ENCODE measurements at places on chromosomes 7 and 10.

DNA sequence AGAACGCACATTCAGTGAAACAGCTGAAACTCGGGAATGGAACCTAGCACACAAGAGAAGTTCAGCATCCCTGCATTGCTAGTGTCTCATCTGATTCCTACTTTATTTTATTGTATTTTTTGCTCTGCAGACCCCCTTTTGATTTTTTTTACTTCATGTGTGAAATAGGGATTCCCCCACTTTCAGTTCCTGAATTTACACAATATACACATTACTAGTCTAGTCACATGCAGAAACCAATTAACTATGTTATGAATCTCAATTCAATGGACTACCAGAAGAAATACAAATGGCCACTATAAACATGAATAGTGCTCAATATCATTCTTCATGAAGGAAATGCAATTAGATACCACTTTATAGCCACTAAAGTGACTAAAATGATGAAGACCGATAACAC, 386.1 kb upstream of the COBL start:
- no peak for DNase-seq

DNA sequence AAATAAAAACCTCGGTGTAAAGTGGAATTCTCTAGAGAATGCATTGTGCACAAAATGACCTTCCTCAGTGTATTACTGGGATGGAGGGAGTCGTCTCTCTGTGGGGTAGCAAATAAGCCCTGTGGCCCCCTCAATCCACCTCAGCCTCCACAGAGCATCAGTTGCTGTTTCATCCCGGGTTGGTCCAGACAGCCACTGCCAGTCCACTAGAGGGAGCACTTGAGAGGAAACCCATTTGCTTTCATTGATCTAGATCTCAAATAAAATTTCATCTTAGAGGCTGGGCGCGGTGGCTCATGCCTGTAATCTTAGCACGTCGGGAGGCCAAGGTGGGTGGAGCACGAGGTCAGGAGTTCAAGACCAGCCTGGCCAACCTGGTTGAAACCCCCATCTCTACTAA, 1128.7 kb downstream of the CNTNAP2 start:
- no peak for DNase-seq

GRCh38 chr7:38294926-38295325, 21.5 kb upstream of the TARP start:
- DNase-seq, result no peak

- DNase-seq, result no peak
These were observed at the start of gene MACC1 for GRCh38 chr7:20217193-20217948. MACC1 (minus strand) TSS chr7:20217384; CDS start chr7:20161862, 55,522 bp downstream.

DNA sequence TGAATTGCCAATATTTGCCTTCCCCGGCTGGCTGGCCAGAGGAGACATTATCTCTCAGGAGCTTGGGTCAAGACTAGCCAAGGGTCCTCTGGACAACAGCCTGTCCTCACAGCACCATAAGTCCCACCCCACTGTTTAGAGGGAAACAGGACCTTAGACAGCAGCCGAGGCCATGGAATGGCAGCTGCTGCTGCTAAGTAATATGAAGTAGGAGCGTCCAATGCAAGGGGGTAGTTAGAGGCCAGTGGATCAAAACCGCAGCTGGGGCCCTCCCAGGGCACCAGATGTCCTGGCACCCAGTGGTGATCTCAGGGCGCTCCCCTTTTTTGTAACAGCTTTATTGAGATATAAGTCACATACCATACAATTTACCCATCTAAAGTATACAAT, 12.9 kb upstream of the KCP start:
- DNase-seq, result no peak

DNA sequence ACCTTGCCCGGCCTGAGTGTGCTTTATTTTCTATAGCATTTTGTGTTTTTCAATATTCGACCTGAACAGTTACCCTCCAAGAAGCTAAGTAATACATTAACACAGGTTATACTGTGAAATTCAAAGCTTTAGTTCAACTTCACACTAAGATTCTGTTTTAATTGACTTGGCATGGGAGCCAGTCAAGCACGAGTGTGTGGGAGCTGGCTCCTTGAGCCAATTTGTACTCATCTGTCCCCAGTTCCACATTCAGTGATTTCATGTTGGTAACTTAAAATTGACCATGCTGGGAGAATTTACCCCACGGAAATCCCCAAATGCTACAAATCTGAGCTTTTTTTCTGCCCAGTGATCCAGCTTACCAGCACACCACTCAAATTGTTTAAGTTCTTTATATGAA, 20.3 kb downstream of the TSPAN12 start:
- DNase-seq, result no peak
